ENCODE measurements at places on chromosomes 11 and 22. TPM values are rescaled to one million over a fixed set of nuclear protein-coding genes. Genes with fewer than 3 reads are reported as not detected.

GRCh38 chr11:66653123-66653522, 14.6 kb downstream of the RBM4 start:
- peak; percentile 7 for DNase-seq

DNA sequence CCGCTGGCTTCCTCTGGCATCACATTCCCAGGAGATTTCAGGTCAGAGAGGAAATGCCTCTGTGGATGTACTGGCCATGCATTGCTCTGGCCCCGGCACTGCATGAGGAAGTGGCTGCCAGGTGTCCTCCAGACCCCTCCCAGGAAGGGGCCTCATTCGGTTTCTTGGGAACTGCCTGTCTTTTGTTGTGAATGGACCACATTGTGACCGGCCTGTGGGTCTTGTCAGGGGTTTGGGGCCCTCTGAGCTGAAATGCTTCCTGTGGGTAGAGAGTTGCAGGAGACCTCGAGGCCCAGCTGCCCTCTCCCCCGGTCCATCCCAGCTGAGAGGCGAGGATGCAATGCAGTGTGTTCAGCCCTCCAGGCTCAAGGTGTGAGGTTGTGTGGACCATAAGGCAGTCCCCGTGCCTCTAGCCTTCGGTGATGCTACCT, 18.8 kb upstream of the ST3GAL4 start:
- DNase-seq, result peak; percentile 50

GRCh38 chr11:129249351-129249750, 57.2 kb upstream of the ARHGAP32 start:
- no peak for DNase-seq

DNA sequence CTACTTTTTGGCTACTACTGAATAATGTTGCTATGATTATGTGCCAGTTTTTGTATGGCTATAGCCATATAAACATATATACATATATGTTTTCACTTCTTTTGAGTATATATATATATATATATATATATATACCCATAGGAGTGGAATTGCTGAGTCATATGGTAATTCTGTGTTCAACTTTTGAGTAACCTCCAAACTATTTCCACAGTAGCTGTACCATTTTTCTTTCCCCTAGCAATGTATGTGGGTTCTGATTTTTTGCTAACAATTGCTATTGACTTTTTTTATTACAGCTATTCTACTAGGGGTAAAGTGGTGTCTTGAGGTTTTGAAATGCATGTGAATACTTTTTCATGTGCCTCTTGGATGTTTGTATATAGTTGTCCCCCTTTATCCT, 30.4 kb downstream of the CBL start:
- no peak for DNase-seq

- peak; percentile 84 for DNase-seq
Observed at GRCh38 chr11:94525546-94526324, 13.5 kb downstream of the C11orf97 start.

DNA sequence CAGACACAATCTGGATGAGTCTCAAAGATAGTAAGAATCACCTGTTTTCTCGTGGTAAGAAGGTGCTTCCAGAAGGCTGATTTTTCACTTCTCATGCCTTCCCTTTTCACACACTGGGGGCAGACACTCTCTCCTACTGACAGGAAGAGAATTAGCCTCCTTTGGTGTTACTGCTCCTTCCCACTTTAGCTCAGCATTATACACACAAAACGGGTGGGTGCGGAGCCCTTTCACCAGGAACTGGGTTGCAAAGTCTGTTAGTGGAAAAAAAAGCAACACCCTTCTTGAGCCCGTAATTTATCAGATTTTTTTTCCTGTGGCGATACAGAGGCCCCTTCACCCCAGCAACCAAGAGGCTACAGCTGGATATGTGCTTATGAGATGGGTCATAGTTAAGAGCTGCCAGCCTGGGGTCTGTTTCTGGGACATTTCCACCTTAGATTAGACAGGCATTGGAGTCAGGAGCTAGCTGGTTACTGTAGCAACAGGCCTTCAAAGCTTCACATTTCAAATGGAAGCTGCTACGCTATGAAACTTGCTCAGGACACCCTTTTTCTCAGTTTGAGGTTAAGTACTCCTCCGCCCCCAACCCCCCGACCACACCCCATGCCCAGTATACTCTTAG, 48.1 kb downstream of the SNX19 start:
- no peak for DNase-seq

- no peak for DNase-seq
Observed at GRCh38 chr22:33923660-33924246, 3.5 kb upstream of the LARGE1 start.

- peak; percentile 84 for DNase-seq
Observed at GRCh38 chr22:49052023-49052538, 775.6 kb downstream of the BRD1 start.

DNA sequence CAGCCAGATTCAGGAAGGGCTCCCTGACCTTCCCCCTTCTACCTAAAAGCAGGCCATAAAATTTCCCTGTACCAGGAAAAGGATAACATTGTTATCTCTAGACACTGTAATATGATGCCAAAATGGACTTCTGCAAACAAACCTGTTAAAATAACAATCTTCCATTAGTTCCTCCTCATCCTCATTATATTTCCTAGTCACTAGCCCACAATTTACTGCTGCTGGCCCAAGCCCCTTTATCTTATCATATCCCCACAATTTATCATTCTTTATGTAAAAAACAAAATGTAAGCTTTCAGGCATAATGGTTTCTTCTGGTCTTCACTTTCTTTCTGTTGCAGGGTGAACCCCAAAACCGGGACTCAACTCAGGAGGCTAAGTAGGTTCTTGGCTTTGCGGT, 1132.1 kb upstream of the CNTN5 start:
- DNase-seq, result no peak

DNA sequence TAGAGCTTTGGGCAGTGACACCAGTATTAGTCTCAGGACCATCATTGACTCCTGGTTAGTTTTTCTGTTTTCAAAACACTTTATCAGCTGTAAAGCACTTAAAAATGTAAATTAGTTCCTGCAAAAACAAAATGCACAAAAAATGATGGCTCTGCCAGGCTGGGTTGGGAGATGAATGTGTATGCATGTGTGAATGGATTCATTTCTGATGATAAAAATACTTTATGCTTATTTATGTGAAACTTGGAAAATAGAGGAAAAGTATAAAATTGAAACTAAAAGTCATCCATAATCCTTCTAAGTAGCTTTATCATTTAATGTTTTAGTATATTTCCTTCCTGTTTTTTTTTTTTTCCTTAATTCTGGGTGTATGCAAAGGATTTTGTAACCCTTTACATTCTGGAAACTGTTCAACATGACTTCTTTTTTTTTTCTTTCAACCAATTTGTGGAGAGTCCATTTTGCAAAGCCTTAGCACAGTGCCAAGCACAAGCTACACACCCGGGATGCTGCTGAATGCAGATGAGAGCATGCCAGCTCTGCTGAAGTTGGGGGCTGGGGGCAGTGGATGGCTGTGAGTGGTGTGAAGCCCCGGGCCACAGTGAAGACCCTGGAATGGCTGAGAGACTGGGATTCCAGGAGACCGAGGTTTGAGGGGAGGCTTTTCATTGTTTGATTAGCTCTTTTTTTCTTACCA, 37.6 kb downstream of the PTPRJ start:
- DNase-seq, result peak; percentile 20

DNA sequence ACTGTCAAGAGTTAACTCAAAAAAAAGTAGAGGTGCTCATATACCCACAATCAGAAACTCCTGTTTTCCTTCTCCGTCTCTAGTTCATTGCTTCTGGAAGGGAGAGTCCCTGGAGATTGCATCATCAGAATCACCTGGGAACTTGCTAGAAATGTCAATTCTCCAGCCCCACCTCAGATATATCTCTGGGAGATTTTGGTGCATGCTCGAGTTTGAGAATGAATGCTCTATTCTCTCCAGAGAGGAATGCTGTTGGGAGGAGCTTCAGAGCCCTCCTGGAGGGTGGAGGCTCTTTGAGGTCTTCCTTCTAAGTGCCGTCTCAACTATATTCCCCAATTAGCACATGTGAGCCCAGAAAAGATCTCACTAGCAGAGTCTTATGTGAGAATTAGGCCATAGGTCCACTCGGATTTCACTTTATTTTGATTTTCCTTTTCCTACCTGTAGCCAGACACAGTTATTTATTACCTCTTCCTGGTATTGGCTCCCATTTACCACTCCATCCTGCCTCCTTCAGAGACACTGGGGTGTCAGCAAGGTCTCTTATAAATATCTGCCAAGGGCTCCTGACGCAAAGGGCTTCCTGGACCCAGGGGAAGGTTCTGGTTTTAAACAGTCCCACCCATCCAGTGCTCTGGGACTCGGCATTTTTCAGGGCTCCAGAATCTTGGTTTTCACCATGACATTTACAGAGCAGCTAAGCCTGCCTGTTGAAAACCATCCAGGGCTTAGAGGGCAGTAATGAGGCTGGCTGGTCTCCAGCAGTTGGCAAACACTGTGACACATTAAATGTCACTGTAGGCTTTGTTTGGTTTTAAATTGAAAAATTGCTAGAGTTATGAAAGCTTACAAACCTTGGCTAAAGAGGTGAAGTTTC, 136.2 kb downstream of the CD44 start:
- peak; percentile 87 for DNase-seq

Gene IL10RA
- 28.3 TPM for total RNA-seq

Gene OR52E1
- not detected for total RNA-seq

Gene ZBTB16
- 188 TPM for total RNA-seq

Gene IGHMBP2
- 18.3 TPM for total RNA-seq

Gene RIN1
- total RNA-seq, result 7.4 TPM
